ENCODE measurements at places on chromosomes 1 and 21.
A peak's percentile ranks its signal among the peaks of the same experiment; 100 is the strongest.

- no peak for DNase-seq
These were observed 31.3 kb downstream of the C8B start for GRCh38 chr1:56934430-56935060.

DNA sequence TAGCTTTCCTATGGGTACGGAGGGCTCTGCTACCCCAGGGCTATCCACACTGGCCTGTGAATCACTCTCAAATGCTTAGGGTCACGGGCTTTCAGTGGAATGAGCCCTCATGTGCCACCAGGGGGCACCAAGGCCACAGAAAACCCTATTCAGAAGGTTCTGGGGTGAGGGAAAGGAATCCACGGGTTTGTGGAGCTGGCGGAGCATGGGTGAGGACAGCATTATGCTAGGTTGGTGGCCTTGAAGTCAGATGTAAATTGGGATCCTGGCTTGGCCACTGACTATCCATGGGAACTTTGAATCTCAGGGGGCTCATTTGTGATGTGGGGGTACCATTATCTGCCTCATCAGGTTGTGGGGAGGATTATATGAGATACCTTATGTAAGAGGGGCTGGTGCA, 5.1 kb upstream of the LAMTOR5 start:
- peak; percentile 70 for DNase-seq

- DNase-seq: peak; percentile 80
These were observed 89.6 kb upstream of the EDN2 start for GRCh38 chr1:41573785-41574713.

- DNase-seq: no peak
These were observed 183.6 kb downstream of the GIPC2 start for GRCh38 chr1:78229344-78229743.

GRCh38 chr1:185350027-185350442, 33.0 kb upstream of the IVNS1ABP start:
- DNase-seq: no peak

DNA sequence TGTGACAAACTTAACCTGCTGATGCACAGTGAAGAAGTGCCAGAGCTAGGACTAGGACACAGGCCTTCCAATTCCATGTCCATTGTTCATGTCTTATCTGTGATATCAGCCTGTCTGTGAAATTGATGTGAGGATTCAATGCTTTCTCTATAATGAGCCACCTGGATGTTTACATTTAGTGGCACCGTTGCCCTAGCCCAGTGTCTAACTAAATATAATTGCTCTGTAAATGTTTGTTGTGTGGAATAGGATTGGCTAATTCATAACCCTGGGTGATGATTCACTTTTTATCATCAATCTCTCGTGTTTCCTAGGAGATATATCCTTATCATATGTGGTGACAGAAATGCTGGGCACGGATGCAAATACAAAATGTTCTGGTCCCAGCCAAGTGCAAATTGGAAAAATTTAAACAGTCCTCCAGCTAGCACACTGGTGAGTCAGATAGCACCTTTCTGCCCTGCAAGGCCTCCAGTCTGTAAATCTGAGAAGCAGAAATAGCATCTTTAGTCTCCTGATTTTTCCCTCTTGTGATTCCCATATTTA, 46.9 kb upstream of the GNG12 start:
- no peak for DNase-seq

- DNase-seq: no peak
These were observed 81.6 kb downstream of the PDE9A start for GRCh38 chr21:42735061-42735460.

GRCh38 chr1:234561319-234561718, 48.7 kb downstream of the IRF2BP2 start:
- no peak for DNase-seq

GRCh38 chr1:12039164-12039525, 19.8 kb downstream of the MIIP start:
- no peak for DNase-seq

- no peak for DNase-seq
These were observed 16.1 kb downstream of the USP1 start for GRCh38 chr1:62452951-62453350.

DNA sequence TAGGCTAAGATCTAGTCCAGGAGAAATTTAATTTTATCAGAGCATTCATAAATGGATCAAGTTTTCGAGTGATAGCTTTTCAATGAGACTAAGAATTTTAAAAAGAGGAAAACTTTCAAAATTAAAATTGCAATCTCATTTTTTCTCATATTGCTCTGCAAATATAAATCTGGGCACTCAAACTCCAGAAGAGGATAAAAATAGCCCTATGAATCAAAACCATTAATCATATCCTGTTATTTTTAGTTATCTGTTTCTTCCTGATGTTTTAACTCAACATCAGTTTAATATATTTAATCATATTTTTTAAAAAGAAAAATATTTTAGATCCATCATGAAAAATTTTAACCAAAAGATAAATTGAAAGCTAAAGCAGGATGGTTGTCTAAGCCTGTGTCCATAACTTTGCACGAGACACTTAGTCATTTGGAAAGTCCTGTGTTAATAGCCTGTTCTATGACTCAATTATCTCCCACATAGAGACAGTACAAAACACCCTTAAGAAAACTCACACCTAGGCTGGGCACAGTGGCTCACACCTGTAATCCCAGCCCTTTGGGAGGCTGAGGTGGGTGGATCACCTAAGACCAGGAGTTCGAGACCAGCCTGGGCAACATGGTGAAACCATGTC, 17.1 kb upstream of the PRRC2C start:
- no peak for DNase-seq

DNA sequence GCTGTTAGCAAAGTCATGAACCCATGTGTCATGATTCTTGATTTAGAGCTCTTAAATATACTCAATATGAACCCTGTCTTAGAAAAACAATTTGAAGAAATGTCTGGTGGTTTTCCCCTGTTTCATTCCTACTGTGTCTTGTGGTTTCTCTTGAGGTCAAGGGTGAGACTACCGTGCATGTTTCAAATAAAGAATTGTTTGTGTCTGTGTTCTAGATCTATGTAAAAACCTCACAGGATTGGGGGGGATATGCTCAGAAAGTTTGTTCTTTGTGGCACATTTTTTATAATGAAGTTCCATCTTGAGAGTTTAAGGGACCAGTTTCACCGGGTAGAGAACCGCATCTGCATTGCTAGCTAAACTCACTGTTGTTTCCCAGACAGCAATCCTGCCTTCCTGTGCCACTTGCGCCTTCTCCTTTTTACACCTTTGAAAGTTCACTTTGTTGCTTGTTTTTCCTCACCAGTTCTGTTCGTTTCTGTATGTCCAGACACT, 30.9 kb upstream of the CACYBP start:
- peak; percentile 85 for DNase-seq

DNA sequence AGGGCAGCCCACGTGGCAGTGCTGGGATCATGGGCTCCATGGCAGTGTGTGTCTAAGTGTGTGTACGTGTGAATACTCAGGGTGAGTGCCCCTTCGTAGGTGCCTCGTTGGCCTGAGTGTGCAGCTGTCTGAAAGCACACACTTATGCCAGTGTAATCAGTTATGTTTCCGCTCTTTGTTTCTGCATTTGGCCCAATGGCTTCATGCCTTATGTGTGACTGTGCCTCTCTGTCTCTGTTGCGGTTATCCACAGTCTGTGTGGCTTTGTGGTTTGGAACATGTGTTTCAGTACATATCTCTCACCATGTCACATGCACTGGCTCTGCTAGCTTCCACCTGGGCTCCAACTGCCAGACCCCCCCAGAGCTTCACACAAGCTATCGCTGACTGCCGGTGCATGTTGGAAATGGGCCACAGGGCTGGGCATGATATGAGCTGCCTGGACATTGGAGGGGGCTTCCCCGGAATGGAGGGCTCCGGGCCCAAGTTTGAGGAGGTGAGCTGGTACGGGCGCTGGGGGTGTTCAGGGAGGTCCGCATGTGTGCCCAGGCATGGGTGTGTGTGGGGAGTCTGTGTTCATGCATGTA, 70.3 kb upstream of the TINAGL1 start:
- DNase-seq: no peak

DNA sequence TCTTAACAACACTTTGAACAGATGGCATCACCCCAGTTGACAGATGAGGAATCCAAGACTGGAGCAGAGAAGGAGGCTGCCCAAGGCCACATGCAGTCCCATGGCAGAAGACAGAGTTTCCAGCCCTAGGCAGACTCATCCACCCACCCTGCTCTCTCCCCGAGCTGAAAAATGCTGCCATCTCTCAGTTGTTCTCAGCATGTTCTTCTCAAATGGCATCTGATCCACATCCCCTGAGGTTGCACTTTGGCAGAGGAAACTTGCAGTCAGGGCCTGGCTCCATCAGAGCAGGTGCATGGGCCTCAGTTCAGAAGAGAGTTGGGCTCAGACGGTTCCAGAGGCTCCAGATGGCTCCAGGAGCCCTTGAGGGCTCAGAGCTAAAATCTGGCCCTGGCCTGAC, 709.4 kb downstream of the MATN1 start:
- no peak for DNase-seq
